ENCODE measurements at places on chromosomes 2 and 18. TPM values are rescaled to one million over a fixed set of nuclear protein-coding genes. Genes with fewer than 3 reads are reported as not detected.

CERS6 gene
- 25.7 TPM for total RNA-seq

VSNL1 gene
- not detected for total RNA-seq

CCDC138 gene
- 8.8 TPM for total RNA-seq

CCDC148 gene
- 0.51 TPM for total RNA-seq

SH3BP4 gene
- 42.3 TPM for total RNA-seq
